Fibroblast of lung (primary cell): ENCODE measurements at places on chromosomes 3 and 15.

DNA sequence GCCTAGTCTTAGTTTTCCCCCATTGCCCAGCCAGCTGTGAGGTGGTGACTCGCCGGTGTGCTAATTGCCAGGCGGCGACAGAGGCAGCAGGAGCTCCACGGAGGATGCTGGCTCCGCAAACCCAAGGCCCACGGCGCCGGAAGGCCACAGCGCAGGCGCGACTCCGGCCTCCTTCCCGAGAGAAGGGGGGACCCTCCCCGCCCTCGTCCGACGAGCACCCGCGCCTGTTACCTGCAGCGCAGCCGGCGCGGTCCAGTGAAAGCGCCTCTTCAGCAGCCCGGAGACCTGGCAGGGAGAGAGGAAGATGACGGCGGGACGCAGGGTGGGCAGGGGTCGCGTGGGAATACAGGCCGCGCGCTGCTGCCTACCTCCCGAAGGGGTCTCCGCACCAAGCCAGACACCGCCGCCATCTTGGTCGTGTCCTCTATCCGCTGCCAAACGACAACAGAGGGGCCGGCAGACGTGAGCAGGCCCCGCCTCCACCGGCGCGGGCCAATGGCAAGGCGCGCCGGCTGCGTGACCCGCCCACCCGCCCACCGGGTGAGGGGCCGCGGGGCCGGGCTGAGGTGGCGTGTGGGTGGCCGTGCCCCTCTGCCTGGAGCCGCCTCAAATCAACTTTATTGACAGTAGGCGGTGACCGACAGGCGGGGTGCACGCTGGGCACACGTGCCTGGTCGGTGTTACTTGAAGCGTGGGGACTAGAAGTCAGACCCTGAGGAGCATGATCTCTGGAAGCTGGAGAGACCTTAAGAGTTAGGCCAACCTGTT is at the start of gene PDHB:
Gene PDHB (minus strand): TSS at position 433 of the 768 bp plus-strand sequence. CDS start 23 bp downstream, at position 410.
- DNase-seq: peak; percentile 87

GRCh38 chr15:23912191-23912590 is 225.1 kb upstream of the NDN start:
- no peak for DNase-seq

GRCh38 chr3:113597596-113598354 is 65.4 kb downstream of the SIDT1 start:
- no peak for DNase-seq

DNA sequence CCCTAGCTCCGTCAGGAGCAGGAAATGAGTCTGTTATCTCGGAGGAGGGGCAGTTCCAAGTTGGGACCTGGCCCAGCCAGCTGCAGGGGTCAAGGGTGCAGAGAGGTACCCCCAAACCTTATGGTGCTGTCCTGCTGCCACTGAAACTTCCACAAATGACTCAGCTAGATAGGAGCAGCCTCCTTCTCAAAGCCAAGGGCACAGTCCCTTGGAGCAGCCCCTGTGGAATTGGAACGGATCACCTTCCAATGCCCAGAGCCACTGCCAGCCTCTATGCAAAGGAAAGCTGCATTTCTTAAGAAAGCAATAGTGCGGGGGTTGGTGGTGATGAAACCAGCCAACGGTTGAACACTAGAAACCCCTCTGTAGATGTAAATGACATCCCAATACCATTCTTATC is 19.6 kb upstream of the LRRK1 start:
- DNase-seq: no peak
